ENCODE measurements at places on chromosomes 1 and 21.

DNA sequence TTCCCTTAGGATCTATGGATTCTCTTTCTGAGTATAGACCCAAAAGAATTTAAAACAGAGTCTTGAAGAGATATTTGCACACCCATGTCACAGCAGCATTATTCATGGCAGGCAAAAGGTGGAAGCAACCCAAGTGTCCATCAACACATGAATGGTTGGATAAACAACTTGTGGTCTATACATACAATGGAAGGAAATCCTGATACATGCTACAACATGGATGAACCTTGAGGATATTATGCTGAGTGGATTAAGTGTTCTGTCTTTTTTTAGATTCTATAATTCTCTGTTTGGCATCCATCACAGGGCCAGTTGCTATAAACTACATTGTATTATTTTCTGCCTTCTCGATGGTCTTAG is 39.8 kb downstream of the PTPN14 start:
- no peak for DNase-seq

DNA sequence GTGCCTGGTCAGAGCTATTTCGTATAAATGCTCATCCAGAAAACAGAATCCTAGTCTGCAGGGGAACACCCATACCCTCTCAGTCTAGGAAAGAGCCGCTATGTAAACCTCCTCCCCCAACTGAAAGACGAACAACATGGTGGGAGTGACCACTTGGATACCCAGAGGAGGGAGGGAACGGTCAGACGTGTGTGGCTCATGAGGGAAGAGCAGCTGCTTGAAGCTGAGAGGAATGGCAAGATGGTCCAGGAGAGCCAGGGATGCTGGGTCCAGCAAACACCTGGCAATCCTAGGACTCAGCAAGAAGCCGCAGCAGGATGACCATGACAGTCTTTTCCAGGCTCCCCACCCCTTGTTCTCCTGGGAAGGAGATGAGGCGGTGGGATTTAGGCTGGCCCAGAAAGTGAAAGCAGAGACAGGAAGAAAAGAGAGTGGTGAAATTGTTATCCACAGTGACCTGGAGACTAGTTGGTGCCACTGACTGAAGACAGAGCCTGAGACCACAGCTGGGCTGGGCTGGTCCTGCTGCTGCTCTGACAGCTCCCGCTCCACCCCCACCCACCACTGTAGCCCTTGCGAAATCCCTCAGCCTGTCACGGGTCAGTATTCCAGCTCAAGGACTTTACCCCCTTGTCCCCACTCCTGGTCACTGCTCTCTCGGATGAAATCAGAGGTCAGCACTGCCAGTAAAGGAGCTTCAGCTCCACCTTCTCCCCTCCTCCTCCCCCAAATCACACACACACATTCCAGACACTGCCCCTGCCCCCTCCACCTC is 3.6 kb downstream of the CERS2 start:
- no peak for DNase-seq

- no peak for DNase-seq
These were observed 85.5 kb downstream of the DDAH1 start for GRCh38 chr1:85379203-85380136.

- DNase-seq: no peak
These were observed at the start of gene ACTA1 for GRCh38 chr1:229434005-229434640. Gene ACTA1, minus strand, starts transcription at chr1:229434094. Its CDS starts 979 bp downstream, at chr1:229433115.

- peak; percentile 60 for DNase-seq
These were observed 247.3 kb downstream of the LTN1 start for GRCh38 chr21:28745131-28746016.

DNA sequence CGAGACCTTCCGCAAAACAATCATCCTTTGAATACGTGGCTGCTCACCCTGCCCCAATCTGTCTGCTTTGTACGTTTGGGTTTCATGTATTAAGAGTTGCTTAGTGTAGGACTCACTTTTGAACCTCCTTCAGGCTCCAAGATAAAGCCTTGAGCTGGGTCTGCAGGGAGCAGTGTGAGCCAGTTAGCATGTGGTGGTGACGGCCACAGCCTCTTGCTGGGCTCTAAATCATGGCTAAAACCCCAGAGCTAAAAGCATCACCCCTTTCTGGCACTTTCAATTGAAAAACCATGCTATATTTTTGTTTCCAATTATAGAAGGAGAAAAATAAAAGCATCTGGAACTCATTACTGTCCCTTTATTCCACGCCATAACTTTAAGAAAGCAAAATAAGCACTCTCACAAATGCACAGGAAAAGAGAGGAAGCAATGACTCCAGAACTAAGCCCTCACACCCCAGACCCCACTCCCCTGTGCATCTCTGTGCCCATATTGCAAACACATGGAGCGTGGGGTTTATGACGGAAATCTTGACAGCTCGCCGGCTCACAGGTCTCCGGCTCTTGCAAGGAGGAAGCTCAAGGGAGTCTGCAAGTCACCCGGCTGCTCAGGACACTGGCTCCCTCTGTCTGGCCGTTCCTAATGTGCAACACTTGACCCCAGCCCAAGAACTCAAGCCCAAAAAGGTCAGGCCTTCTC is 135.5 kb downstream of the MIS18A start:
- DNase-seq: no peak

- no peak for DNase-seq
These were observed 510.4 kb upstream of the ZP4 start for GRCh38 chr1:238401144-238401543.

DNA sequence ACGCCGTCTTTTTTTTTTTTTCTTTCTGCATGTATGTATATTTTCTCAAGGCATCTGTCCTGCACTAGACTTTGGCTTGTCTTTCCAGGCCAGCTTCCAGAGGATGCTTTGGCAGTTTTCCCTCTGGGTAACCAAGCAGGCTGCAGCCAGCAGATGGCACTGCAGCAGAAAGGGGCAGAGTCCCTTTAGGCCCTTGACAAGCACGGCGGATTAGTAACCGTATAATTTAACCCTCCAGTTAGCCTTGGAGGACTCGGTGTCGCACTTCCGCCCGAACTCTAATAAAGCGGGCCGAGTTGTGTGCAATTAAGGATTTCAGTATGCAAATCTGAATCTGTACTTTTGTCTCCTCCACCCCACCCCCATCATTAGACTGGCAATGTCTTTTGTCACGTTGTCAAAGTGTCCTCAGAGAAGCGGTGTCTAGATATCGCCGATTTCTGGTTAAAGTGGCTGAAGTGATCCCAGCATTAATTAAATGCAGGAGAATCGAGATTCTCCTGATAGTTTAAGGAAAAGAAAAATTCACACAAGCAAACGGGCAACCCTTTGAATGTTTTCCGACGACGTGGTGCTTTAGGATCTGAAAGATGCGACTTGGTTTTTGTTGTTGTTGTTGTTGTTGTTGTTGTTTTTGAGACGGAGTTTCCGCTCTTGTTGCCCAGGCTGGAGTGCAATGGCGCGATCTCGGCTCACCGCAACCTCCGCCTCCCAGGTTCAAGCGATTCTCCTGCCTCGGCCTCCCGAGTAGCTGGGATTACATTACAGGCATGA is 1.1 kb upstream of the TMEM167B start:
- DNase-seq: peak; percentile 40

DNA sequence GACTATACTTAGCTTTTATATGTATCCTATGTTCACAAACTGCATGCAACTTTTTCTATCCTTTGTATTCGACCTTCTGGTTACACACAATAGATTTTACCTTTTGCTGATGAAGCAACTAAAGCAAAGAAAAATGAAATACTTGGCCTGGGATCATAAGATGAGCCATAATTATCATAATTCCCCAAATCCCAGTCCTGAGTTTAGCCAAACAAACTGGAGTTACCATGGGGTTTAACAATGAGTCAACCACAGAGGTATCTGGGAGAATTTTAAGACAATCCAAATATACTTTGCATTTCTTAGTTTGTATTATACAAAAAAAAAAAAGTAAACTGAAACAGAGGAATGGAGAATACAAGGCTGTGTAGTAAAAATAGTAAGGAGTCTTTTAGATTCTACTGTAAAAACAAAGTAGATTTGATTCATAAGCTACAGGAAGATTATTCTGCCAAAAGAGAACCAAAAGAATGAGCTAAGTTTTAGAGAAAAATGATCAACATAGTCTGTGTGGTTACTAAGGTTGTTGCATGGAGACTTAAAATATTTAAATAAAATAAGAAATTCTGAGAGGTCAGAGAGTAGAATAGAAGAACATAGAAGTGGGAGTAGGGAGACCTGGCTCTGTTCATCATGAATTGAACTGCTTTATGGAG is 60.4 kb upstream of the GORAB start:
- no peak for DNase-seq

DNA sequence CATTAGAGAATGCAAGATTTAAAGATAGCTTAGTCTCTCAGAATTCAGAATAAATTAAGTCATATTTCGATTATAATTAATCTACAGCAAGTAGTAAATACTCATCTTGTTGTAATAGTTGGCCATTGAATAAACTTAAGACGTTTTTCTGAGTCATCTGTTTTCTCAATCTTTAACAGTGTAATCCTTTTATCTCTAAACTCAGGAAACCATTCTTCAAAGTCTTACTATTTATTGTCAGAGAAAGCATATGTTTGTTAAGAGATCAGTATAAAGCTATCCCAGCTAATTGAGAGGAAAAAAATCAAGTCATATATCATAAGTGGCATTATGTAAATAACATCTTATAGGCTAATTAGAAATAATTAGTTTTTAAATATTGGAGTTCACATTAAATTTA is 201.2 kb upstream of the ADAMTS5 start:
- no peak for DNase-seq

DNA sequence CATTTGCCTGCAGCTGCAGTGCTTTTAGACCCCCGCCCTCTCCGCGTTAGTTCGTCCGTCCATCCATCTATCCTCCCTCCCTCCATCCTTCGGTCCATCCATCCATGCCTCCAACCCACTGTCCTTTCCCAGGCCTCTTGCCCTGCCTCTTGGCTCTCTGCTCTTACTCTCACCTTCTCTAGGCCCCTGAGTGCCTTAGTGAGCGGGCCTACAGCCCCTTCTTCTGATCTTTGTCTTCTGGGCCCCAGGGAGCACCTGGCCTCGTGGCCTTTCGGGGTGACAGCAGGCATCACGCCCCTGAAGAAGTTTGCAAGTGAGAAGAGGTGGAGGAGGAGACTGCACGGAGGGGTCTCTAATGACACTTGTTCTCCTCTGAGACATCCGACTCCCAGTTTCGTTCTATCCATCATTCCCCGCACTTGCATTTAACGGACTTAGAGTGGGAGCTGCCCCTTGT is 842 bp downstream of the ATXN7L2 start:
- DNase-seq: no peak

GRCh38 chr1:9721606-9722377 is 70.3 kb downstream of the PIK3CD start:
- DNase-seq: peak; percentile 81

DNA sequence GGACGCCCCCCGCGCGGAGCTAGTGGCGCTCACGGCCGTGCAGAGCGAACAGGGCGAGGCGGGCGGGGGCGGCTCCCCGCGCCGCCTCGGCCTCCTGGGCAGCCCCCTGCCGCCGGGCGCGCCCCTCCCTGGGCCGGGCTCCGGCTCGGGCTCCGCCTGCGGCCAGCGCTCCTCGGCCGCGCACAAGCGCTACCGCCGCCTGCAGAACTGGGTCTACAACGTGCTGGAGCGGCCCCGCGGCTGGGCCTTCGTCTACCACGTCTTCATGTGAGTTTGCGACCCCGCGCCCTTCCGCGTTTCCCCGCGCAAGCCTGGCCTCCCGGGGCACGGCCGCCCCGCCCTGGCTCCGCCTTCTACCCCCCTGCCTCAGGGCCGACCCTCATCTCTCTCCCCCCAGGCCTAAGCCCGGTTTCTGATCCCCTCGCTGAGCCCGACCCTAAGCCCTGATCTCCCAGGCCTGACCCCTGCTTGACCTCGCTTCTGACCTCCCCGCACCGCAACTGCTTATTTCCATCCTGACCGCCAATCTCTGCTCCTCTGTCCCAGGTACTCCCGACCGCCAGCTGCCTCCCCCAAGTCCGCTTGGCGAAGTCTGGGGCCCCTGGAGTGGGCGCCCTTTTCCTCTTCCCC is 669 bp downstream of the KCNQ4 start:
- no peak for DNase-seq

- DNase-seq: no peak
These were observed 498.2 kb downstream of the PLPP3 start for GRCh38 chr1:56081173-56081572.

DNA sequence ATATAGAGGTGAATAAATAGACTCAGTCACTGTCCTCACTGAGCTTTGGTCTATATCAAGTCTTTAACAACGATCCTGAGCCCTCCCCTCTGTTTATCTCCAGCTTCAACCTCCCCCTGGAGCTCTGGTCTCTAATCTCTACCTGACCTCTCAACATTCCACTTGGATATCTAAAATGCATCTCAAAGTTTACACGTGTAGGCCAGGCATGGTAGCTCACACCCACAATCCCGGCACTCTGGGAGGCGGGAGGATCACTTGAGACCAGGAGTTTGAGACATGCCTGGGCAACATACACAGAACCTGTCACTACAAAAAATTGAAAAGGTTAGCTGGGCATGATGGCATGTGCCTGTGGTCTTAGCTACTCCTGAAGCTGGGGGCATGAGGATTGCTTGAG is 53.4 kb downstream of the GADD45A start:
- DNase-seq: no peak

DNA sequence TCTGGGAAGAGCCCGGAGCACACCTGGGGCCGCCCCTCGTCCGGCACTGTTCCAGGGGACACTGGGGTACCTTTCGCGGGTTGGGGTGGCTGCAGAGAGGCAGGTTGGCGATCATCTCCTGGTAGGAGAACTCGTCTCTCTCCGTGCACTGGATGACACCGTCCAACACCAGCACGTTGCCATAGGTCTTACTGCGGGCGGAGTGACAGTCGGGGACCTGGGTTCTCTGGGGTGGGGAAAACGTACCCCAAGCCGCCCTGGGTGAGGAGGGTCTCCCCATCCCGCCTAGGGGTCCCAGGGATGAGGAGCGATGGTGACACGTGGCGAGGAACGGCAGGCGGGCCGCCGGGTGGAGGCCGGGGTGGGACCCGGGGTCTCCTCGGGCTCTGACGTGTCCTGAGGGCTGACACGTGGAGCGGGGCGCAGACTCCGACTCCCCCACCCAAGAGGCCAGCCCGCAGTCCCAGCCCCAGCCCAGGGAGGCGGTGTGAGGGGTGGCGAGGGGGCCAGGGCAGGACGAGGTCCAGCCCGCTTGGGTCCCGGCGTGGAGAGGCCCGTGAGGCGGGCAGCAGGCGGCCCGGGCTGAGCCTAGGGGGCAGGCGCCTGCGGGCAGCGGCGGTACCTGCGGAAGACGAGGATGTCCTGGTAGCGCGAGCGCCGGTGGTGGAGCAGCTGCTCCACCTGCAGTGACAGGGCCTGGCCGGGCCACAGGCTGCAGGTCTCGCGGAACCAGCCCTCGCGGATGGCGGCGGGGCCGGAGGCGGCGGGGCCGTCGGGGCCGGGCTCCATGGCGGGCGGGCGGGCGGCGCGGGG is 457 bp downstream of the SRM start:
- DNase-seq: no peak

- DNase-seq: no peak
These were observed 19.8 kb downstream of the CTNNBIP1 start for GRCh38 chr1:9890224-9890731.

- DNase-seq: no peak
These were observed 116.9 kb downstream of the EDEM3 start for GRCh38 chr1:184637664-184638240.

- DNase-seq: no peak
These were observed 137.6 kb downstream of the PTGER3 start for GRCh38 chr1:70910013-70910412.

- DNase-seq: no peak
These were observed 220.9 kb downstream of the ATG4C start for GRCh38 chr1:63004868-63005267.

GRCh38 chr1:84159533-84160240 is 15.6 kb downstream of the PRKACB start:
- DNase-seq: no peak

GRCh38 chr1:201250326-201251011 is 32.8 kb upstream of the PKP1 start:
- no peak for DNase-seq

Measured in CD4-positive, alpha-beta T cell treated with Interleukin-15 for 1 hour (primary cell).